ENCODE measurements at places on chromosomes 3 and 15. TPM values are rescaled to one million over a fixed set of nuclear protein-coding genes. Genes with fewer than 3 reads are reported as not detected.

DNA sequence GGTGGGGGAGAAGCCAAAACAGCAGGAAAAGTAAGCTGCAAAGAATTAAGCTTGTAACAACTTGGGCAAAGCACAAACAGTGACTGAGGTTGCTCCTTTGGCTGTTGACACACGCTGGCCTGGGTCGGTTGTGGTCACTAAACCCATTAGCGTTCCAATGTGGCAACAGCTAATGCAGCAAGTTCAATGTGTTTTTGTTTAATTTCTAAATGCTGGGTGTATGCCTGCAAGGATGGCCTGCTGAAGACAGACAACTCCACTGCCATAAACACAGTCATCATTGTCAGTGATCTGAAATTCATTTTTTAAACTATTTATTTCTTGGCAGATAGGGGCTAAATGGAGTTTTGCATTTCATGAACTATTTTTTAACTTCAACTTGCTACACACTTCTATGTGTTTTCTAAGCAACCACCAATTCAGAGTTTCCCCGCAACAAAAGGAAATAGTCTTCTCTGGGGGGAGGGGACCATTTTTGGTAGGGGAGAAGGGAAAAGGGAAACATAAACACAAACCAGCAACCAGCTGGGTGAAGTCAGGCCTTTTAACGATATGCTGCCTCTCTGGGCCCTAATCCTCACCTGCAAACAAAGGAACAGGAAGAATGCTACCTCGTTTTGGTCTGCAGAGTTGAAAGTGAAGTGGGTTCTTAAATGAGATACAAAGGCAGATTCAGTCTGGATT, 34.8 kb upstream of the WNT5A start:
- no peak for DNase-seq

Gene B3GNT5
- total RNA-seq = 104 TPM

Gene CACNA2D3
- 1.5 TPM for total RNA-seq

Gene ACTC1
- not detected for total RNA-seq

Gene LRRC31
- not detected for total RNA-seq

- peak; percentile 85 for DNase-seq
These were observed 209.4 kb downstream of the CADPS start for GRCh38 chr3:62665627-62666437.

Gene ZDHHC19
- total RNA-seq = not detected

GRCh38 chr3:112687616-112688015, 46.7 kb upstream of the CCDC80 start:
- DNase-seq = no peak

Gene GNAT1
- total RNA-seq = not detected

- DNase-seq = no peak
These were observed 505.9 kb downstream of the ZIC1 start for GRCh38 chr3:147915057-147915456.
